Left kidney (tissue), 8 donors: ENCODE measurements at places on chromosomes 5 and 9. TPM values are rescaled to one million over a fixed set of nuclear protein-coding genes. Genes with fewer than 3 reads are reported as not detected.

C5orf46 gene
- not detected for polyA plus RNA-seq

GDF9 gene
- polyA plus RNA-seq: 2.1 TPM

LRRTM2 gene
- 1.9 TPM for polyA plus RNA-seq

CDKN2A gene
- 0.35 TPM for polyA plus RNA-seq

GCNT1 gene
- 5.3 TPM for polyA plus RNA-seq

IL4 gene
- 0.57 TPM for polyA plus RNA-seq
